ENCODE measurements at places on chromosomes 4 and X.

DNA sequence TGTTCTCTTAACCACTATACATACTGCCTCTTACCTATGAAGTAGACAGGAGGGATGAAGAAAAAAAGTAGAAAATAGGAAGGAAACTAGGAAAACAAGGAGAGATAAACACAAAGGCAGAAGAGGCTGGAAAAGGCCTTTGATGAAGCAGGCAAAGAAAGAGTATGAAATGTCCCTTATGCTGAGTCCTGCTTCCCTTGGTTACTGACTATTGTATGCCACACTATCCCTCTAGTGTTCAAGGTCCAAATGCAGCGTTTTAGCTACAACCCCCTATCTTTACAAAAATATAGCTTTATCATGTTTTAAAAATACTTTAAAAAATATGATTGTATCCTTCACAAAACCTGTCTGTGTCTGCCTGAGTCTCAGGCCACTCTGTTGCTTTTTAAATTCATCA is 233.1 kb downstream of the CAMK2D start:
- no peak for DNase-seq

DNA sequence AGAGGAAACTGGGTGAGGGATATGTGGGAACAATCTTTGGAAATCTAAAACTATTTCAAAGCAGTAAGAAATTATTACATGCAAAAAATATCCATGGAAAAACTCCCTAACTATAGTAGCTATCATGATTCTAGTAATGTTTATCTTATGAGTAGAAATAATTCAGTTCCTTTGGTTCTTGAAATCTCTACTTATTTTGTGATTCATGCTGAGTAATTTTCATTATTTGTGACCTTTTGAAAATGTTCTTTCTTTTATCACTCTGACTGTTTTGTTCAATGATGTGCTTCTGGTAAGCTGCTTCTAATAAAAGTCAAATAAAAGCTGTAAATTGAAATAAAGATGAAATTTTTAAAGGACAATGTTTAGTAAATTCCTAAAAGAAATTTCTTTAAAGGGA is 40.4 kb upstream of the MAGEB10 start:
- DNase-seq: no peak

DNA sequence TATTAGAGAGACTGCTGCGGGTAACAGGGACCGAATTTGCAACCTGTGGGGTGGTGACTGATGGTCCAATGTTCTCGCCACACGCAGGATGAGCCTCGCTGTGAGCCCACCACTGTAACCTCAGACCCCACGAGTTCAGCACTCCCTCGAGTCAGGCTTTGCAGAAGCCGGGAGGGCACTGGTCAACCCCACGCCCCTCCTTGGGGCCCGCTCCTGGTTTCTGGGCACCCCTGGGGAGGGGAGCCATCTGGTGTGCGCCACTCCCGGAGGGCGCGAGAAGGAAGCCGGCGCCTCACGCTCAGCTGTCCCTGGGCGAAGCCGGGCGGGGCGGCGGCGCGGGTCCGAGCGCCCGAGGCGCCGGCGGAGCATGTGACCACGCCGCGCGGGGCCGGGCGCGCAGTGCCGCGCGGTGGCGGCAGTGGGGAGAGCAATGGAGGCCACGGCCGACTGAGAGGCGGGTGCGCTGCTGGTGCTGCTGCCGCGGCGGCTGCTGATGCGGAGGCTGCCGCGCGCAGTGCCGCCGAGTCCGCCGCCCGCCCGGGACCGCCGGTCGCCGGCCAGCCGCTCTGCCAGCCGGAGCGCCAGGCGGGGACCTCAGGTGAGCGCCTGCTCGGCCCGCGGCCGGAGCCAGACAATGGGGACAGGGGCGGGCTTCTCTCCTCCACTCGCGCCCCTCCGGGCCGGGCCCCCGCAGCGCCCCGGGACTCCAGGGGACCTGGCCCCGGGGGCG is 100.1 kb downstream of the CEP135 start:
- peak; percentile 34 for DNase-seq

DNA sequence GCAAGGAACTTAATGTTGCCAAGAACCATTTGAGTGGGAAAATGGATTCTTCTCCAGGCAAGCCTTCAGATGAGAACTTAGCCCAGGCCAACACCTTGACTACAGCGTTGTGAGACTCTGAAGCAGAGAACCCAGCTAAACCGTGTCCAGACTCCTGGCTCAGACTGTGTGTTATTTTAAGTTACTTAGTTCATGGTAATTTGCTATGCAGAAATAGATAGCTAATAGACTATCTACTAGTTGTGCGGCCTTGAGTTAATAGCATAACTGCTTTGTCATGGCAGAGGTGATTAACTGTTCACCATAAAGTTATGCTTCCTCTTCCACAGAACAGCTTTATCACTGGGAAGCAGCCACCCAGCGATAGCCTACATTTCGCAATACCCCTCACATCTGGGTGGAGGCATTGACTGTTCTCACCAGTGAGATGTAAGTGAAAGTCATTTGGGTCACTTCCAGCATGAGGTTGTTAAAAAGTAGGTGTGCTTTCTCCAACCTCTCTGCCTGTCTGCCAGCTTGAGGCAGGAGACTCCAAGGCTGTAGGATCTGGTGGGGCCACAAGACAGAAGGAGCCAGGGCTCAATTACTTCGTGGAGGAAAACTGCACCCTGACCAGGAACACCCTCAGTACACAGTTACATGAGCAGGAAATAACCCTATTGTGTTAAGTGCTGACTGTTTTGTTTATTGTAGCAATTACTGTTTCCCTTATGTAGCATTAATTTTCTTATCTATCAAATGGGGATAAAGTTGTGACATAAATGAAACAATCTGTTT is 94.2 kb downstream of the GPAT3 start:
- DNase-seq: no peak

- DNase-seq: no peak
Measured at GRCh38 chrX:150694738-150695410, 1.7 kb downstream of the MTMR1 start.

DNA sequence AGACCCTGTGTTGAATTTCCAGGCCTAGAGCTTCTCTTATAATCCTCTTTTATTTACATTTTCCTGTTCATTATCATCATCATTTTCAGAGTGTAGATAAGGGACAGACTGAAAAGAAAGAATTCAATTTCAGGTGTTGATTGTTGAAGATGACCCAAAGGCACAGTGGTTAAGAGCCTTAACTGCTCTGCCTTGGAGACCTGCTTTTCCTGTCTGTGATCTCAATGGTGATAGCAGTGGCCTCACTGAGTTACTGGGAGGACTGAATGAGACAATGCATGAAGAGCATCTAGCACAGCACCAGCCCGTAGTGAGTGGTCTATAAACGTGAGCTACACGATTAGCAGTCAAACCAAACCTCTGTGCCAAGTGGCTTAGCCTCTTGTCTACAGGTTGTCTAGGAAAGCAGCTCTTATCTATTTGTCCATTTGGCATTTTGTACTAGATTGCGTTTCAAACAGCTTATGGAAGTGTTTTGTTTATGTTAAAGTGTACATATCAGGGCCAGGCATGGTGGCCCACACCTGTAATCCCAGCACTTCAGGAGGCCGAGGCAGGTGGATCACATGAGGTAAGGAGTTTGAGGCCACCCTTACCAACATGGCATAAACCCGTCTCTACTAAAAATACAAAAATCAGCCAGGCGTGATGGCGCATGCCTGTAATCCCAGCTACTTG is 41.5 kb downstream of the SETD7 start:
- DNase-seq: no peak

Measured in skin of body (tissue), 3 donors.